ENCODE measurements at places on chromosomes 3 and 15.

- no peak for DNase-seq
Observed at GRCh38 chr3:45546716-45547701, 47.5 kb upstream of the LIMD1 start.

- DNase-seq, result no peak
Observed at GRCh38 chr15:80452166-80452565, 48.0 kb downstream of the ARNT2 start.

DNA sequence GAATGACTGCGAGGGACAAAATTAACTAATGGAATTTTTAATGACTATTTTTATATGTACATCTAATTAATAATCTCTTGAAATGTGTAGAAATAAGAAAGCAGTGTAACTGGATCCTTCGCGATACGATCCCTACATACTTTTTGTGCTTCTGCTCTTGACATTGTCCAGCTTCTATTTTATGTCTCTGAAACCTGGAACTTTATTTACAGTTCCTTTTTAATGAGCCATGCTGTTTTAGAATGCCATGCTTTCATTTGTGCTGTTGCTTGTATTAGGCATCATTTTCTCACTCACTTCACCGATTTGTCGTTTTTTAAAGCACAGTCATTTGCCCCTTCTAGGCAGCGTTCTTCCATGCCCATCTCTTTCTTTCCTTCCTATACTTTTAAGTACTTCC is 301.3 kb downstream of the EDEM1 start:
- DNase-seq, result no peak

DNA sequence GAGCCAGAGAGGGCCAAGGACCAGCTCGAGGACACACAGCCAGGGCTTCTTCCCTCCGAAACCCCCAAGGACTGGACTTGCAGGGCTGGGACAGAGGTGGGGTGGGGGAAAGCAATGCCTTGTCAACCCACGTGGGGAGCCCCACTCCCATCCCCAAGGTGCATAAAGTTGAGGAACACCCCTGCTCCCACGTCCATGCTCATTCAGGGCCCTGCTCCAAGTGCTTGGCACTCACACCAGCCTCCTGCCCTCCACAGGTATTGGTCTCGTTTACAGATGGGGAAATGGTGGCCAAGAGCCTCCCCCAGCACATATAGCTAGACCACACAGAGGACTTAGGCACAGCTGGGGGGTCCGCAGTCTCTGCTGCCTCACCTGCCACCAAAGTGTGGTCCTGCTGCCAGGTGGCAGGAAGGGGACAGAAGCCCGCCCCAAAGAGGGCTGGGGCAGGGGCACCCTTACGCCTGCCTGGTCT is 50.5 kb upstream of the CSPG4 start:
- DNase-seq, result no peak

DNA sequence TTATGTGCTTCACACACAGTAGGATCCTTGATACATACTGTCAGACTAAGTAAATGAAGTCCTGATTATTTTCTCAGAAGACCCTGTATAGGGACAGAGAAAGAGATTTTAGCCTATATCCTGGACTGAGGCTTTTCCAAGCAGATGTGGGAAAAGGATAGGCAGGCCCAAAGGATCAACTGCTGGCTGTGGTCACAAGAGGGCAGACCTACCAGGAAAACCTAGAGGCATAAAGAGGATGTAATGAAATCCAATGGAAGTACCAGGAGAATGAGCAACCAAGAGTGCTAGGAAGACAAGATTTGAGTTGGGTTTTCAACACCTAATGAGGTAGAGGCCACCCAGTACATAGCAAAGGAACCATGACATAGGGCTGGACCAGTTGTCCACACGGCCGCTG is 23.1 kb downstream of the DCLK3 start:
- no peak for DNase-seq

DNA sequence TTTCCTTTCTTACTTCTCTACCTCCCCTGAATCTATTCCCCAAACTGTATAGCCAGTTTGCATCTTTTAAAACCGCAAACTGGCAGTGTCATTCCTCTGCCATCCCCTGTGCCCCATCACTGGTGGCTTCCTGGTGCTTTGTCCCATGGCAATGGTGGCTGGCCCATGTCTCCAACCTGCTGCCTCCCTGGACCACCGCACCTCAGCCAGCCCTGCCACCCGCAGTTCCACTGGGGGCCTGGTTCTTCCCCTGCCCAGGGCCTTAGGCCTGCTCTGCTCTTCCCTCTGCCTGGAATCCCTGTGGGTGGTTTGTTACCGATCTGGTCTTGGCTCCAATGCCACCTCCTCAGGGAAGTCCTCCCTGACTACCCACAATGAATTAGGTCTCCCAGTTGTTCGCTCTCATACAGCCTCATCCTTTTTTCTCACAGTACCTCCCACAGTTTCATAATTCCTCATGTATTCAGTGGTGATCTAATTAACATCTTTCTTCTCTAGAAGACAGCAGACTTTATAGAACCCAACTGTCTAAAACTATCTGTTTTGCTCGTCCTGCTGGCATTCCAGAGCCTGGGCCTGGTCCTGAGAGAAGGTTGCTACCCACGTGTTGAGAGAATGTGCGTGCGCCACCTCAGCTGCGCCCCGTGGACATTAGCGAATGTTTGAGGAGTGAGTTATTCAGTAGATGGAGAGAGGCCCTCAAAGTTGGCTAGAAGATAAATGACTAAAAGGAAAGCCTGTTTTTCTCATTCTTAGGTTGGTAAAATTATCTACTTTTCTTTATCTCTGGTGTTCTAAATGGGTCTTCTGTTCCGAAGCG is 130.1 kb downstream of the DNAJB8 start:
- DNase-seq, result no peak

DNA sequence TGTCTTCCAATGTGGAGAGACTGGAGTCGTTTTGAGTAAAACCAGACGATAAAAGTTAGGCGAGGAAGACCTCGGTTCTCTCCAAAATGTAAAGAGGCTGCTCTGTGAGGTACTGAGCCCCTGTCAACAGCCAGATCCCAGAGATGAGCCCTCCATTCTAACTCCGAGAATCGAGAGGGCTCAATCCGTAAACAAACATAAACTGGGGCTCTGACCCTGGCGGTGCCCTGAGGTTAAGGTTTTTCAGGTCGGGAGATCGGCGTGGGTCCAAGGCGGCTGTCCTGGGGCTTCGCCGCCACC is 417 bp downstream of the TBCCD1 start:
- no peak for DNase-seq

GRCh38 chr3:162729686-162730085 is 1233.1 kb downstream of the OTOL1 start:
- DNase-seq, result no peak

GRCh38 chr3:25573386-25574171 is 91.1 kb downstream of the TOP2B start:
- no peak for DNase-seq

DNA sequence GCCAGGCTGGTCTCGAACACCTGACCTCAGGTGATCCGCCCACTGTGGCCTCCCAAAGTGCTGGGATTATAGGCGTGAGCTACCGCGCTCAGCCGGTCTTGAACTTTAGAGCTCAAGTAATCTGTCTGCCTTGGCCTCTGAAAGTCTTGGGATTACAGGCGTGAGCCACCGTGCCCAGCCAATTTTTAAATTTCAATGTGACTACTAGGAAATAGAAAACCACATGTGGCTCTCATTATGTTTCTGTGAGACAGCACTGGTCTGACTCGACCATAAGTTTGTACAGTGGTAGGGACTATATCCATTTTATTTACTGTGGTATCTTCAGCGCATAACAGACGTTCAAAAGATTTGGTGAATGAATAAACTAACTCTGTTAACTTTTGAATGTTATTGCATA is 9.1 kb downstream of the ZFAND6 start:
- DNase-seq, result peak; percentile 15

DNA sequence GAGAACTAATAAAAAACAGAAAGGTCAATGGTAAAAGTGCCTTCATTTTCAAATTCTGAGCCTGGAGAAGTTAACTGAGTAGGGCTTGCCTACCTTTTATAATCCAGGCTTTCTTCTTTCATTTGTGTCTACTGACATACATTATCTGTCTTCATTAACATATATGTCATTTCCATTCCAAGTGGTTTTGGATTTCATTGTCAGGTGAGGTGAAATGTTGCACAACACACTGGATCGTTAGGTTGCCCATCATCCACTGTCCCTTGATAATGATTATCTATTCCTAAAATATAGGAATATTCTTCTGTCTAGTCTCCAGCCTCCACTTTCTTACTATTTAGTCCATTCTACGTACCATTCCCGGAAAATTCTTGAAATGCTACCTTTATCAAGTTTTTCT is 55.0 kb upstream of the CP start:
- no peak for DNase-seq

GRCh38 chr3:136735103-136735502 is 17.1 kb downstream of the STAG1 start:
- no peak for DNase-seq

- DNase-seq, result no peak
Observed at GRCh38 chr3:58835086-58835485, 168.5 kb upstream of the FAM3D start.

DNA sequence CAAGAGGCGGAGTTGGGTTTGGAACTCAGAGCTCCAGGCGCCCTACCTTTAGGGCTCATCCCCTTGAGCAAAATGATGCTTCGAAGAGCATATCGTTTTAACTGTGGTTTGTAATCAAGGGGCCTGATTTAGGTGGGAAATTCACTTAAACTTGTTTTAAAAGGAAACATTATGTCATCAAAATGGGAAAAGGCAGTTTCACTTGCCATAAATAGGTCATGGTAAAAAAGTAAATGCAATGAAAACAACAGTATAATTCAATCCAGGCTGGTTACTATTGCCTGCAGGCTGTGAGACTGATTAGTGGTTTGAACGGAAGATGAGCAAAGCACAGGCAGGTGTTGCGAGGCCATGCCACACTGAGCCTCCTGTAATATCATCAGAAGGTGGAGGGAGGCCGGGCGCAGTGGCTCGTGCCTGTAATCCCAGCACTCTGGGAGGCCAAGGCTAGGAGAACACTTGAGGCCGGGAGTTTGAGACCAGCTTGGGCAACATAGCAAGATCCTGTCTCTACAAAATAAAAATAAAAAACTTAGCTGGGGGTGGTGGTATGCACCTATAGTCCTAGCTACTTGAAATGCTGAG is 2.1 kb downstream of the HDAC11 start:
- DNase-seq, result no peak

DNA sequence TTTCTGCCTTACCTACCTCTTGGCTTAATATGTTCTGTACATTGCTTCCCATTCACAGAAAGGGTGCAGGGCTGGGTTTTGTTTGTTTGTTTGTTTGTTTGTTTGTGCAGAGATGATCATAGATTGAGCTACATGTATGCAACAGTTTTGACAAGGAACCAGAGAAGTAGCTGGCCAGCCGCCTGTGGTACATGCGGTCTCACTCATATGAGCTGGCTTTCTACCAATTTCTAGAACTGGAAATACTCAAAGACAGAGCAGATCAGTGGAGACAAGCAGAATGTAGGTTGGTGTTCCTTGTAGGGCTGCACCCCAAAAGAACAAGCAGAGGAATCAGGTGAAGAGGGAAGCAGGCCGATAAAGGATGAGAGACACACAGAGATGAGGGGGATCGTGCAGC is 502.7 kb downstream of the SOX2 start:
- no peak for DNase-seq

- DNase-seq, result peak; percentile 18
Observed at GRCh38 chr3:49785565-49786356, 581 bp downstream of the IP6K1 start.

- no peak for DNase-seq
Observed at GRCh38 chr3:25582242-25582641, 82.5 kb downstream of the TOP2B start.

- DNase-seq, result no peak
Observed at GRCh38 chr15:60740231-60740630, 261.3 kb upstream of the ICE2 start.

DNA sequence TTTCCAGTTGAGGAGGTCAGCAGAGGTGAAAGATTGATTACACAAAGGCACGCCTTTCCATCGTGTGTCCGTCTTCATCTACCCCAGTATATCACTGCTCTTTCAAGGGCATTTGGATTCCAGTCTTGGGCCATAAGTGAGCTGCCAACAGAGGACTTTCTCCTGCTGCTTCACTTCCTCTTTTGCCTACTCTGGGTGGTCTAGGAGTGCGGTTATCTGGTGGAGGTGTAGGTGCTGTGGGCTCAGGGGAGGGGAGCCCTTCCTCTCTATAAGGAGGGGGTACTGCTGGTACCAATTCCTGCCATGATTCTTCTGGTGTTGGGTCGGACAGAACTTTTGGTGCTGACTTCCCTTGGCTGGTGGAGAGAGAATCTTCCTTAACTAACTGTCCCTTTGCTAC is 83.1 kb upstream of the VEPH1 start:
- DNase-seq, result no peak

GRCh38 chr15:85030301-85030929 is 48.8 kb downstream of the PDE8A start:
- DNase-seq, result no peak

DNA sequence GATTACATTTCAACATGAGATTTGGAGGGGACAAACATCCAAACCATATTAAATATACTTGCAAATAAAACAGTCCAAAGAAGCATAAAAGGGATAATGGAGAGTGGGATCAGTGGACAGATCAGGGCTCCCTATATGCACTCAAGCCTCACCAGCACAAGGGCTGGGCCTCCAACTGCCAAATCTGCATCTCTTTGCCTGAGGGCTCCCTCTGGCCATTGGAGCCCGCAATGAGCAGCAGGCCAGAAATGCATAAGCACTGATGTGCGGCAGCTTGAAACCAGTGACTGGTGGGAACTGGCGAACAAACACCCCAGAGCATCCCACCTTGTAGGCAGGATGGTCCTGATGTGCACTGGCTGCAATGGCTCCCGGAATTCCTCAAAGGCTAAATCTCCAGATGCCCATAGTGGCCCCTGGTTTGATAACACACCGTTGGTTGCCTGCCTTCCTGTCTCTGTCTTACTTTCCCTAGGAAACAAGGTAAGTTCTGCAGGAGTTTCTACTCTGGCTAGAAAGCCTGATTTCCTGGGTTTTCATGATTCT is 55.9 kb upstream of the POMGNT2 start:
- no peak for DNase-seq

DNA sequence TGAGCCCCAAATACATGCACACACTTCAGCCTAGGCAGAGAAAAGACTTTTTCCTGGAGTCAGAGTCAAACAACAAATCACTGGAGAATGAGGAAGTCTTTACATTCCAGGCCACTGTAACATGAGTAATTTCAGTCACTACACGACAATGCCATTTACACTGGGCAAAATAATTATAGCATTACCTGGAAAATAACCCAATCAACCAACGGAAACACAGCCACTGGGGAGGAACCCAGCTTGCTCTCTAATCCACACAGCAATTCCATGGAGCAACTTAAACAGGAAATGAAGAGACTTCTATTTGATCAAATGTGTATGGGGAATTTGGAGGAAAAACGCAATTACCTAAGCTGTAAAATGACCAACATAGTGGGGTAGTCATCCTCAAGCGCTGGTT is 15.2 kb downstream of the FSTL1 start:
- DNase-seq, result no peak

GRCh38 chr15:39397883-39398282 is 183.0 kb upstream of the THBS1 start:
- no peak for DNase-seq

All from hindlimb muscle (tissue), 1 donor.